COR-L47 (cell line): ENCODE measurements at places on chromosomes 5 and 9.
A peak's percentile ranks its signal among the peaks of the same experiment; 100 is the strongest.

DNA sequence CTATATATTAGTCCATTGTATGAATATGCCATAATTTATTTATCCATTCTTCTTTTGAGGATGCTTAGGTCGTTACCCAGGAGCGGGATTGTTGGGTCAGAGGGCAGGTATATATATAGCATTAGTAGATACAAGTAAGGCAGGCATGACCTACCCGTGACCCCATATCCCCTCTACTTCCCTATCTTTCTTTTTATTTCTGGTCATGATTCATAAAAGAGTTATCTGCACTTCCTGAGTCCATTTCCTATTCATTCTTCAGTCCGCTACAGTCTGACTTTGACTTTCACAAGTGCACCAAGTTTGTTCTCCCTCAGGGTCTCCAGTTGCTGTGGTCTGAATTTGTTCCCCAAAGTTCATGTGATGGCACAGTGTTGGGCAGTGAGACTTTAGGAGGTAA is 6.9 kb downstream of the RHOBTB3 start:
- DNase-seq, result no peak

DNA sequence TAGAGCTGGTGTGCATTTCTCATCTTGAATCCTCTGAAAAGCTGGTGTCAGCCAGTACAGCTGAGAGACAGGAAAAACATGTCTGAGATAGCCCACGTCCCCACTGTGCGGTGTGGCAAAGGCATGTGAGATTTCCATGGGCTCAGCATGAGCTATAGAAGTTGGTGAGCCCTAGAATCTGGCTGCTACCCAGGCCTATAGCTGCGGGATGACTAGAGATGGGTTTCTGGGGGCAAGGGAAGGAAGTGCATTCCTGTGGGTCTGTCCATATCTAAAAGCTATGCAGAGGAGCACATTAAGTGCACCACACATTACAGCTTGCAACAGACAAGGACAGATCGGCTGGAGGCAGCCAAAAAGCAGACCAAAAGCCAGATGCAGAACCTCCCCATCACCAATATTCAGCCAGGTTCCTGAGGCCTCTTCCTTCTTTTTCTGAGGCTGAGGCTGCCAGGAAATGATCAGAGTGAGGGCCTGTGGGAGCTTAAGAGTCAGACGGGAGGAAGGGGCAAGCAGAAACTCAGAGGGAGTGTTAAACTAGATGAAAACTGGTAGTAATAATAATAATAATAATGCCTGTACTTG is 55.8 kb upstream of the RANBP3L start:
- DNase-seq, result no peak

DNA sequence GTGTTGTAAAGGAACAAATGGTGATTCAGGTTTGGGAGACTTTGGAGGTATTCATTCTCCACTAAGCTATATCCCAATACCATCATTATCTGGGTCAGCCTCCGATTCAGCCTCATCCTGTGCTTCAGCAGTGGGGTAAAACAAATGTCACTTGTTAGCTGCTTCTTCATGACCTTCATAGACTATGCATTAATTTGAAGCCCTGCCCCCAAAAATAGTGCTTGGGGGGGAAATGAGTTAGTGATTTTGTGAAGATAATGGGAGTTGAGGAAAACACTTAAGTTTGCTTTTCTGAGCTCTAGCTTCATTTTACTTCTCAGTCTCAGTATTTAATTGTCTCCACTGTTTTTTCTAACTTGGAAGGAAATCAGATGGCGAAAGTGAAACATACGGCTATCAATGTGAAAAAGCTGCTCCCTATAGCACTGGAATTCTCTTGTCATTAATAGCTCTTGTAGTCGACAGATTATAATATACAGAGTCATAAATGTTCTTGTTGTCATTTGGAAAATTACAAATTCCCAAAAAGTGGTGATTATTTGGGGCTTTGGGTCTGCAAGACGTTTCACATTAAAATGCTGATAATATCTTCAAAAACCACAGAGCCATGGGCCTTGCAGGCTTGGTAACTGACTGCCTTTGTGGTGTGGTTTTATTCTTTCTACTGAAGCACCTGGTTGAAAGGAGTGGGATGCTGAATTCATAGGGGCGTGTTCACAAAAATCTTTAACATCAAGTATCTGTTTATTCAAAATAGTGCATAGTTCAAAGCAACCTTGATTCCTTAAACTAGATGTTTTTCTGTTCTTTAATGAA is 40.0 kb downstream of the PIK3R1 start:
- DNase-seq, result no peak

DNA sequence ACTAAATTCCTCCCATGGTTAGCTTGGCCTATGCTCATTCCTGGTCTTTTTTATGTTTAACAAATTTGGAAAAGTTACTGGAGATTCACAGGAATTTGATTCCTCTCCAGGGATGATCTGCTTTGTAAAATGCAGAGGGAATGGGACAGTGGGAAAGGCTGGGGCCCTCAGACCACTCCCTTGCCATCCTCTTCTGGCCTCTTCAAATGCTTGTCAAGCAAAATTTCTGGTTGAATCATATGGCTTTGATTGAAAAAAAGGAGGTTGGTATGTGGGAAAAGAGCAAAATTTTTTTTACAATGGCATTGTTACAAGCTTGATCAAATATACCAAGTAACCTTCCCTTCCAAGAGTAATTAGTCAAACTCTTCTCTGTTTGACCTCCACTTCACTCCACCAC is 225.1 kb downstream of the PIK3R1 start:
- DNase-seq, result no peak

GRCh38 chr5:58241389-58241788 is 218.5 kb downstream of the PLK2 start:
- no peak for DNase-seq

GRCh38 chr9:6759185-6759977 is 1.6 kb downstream of the KDM4C start:
- DNase-seq, result no peak

- DNase-seq, result no peak
Measured at GRCh38 chr9:70315389-70315788, 56.6 kb downstream of the SMC5 start.

DNA sequence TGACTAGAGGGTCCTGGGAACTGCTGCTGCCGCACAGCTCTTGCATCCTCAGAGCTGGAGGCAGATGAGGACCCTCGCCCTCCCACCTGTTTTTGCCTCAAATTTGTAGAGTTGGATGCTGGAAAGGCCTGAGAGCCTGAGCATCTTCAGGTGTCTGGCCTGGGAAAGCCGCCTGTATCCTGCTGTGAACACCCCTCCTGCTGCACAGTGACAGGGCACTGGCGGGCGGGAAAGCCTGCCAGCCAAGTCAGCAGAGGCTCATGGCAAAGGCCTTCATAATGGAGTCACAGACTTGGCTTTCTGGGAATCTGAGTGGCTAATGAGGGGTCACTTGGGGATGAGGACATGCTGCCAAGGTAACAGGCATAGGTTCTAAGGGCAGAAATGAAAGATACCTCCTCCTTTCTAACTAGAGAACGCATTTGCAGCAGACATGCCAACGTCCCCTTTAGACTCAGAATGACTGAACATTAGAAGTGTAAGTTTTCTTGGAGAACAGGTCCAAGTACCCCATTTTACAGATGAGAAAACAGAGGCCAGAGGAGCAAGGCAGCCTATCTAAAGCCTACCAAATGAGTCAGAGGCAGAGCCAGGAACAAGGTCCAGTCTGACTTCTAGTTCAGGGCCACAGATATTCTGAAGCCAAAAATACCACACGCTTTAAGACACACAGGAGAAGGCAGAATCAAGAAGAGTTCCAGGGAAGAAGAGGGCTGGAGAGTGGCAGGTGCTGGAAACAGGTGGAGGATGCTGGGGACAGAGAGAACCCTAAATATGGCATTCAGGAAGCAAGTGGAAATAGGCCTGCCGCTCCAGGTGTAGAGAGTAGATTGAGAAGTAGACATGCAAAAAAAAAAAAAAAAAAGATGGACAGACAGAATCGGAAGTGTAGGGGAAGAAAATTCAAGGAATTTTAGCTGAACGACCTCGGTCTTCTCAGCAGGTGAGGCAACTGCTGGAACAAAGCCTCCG is 44.1 kb downstream of the EPB41L4B start:
- DNase-seq, result no peak

- DNase-seq, result no peak
Measured at GRCh38 chr5:126062398-126063221, 360.6 kb upstream of the GRAMD2B start.

DNA sequence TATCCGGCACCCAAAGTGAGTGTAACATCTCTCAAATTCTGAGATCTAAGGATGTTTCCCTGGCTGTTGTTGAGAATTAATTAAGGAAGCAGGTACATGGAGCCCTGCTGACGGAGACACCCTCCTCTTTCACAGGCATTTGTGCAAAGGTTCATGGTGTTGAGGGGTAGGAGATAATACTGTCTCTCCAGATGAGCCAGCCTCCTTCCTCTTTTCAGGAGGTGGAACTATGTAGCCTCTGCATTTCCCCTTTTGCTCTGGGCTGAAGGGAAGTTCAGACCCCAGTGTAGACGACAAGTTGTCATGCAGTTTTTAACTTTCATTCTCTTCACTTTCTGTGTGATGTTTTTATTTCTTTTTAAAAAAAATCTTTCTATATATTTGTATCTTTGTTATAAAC is 107.5 kb downstream of the GALNT10 start:
- no peak for DNase-seq

- DNase-seq, result no peak
Measured at GRCh38 chr5:458547-459353, 15.8 kb downstream of the EXOC3 start.

DNA sequence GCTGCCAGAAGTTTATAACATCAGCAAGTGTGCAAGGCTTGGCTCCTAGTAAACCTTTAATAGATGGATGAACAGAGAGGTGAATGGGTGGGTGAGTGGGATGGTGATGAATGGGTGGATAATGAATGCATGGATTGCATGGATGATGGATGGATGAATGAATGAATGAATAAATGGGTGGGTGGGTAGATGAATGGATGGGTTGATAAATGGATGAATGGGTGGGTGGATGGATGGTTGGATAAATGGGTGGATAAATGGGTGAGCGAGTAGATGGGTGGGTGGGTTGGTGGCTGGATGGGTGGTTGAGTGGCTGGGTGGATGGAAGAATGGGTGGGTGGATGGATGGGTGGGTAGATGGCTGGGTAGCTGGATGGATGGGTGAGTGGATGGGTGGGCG is 28.5 kb upstream of the CEP72 start:
- DNase-seq, result no peak

DNA sequence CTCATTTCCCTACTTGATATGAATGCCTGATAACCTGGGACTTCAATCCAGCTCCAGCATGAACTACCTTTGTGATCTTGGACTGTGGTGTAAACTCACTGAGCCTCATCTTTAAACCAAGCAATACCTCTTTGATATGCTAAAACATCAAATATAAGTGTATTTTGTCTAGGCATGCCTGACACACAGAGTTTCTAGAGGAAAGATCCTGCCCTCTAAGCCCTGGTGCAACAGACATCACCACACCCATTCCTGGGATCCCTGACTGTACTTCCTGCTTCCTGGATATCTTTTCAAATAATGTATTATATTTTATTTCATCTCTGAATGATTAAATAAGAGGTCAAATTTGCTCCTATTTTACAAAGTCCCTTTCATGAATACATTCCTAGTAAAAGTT is 55.8 kb downstream of the ANXA2R start:
- DNase-seq, result no peak

DNA sequence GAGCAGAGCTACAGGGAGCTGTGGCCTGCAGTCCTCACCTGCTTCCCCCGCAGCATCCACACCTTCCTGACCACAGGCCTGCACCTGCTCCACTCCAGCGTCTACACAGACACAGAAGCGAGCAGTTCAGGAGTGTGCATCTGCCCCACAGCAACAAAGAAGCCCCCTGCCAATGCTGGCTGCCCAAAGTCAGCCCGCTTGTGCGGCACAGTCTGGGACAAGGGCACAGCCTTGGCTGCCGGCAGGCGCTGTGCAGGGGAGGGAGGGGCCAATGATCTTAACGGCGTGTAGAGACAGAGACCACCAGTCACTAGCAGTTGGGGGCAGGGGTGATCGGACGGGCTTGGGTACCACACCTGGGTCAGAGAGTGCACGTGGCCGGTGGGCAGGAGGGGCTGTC is 6.6 kb downstream of the BRD9 start:
- DNase-seq, result no peak

DNA sequence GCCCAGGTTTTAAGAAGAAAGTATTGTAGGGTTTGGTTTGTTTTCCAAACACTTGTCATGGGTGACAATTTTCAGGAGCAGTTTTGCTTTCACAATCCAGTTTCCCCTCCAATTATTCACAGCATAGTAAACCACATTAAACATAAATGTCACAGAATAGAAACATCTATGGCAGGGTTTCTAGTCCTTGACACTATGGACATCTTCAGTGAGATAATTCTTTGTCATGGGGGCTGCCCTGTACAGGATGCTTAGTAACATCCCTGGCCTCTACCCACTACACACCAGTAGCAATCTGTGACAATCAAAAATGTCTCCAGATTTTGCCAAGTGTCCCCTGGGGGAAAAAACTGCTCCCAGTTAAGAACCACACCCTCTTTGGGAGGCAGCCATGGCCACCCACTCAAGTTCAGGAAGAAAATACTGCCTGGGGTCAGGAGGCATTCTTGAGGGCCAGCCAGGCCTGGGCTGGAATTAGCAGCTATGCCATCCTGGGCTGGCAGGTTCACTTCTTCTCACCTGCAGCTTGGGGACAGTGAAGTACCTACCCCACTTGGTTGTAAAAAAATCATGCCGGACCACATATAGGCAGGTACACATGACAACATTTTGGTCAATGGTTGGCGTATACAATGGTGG is 116.3 kb downstream of the HSD17B3 start:
- no peak for DNase-seq

DNA sequence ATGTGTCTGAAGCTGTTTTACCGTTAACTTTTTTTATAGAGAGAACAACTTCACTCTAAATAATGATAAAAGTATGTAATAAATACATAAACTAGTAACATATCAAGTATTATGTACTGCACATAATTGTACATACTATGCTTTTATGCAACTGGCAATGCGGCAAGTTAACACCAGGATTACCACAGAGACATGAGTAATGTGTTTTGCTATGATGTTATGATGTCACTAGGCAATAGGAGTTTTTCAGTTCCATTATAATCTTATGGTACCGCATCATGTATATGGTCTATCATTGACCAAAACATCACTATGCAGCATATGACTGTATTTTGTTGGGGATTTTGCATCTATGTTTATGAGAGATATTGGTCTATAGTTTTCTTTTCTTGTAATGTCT is 326.4 kb upstream of the TARS1 start:
- no peak for DNase-seq

- no peak for DNase-seq
Measured at GRCh38 chr5:59058237-59058636, 475.4 kb downstream of the RAB3C start.

GRCh38 chr5:180792287-180792964 is 10.2 kb downstream of the MGAT1 start:
- no peak for DNase-seq

- DNase-seq, result no peak
Measured at GRCh38 chr5:78603636-78604175, 44.9 kb downstream of the LHFPL2 start.

GRCh38 chr5:80192507-80193241 is 63.2 kb downstream of the SERINC5 start:
- DNase-seq, result no peak

GRCh38 chr9:109780453-109781033 is 545 bp downstream of the PALM2AKAP2 start:
- no peak for DNase-seq

GRCh38 chr5:170221327-170221741 is 11.5 kb upstream of the C5orf58 start:
- DNase-seq, result peak; percentile 15

GRCh38 chr5:113678924-113679575 is 165.6 kb downstream of the YTHDC2 start:
- DNase-seq, result peak; percentile 34

GRCh38 chr9:70165006-70165602 is 93.7 kb upstream of the SMC5 start:
- DNase-seq, result no peak

- DNase-seq, result no peak
Measured at GRCh38 chr9:90814355-90814754, 12.7 kb downstream of the SYK start.
